ENCODE measurements at places on chromosomes 1 and 21.

GRCh38 chr1:155968670-155969069 lies 9.7 kb downstream of the ARHGEF2 start:
- no peak for DNase-seq

DNA sequence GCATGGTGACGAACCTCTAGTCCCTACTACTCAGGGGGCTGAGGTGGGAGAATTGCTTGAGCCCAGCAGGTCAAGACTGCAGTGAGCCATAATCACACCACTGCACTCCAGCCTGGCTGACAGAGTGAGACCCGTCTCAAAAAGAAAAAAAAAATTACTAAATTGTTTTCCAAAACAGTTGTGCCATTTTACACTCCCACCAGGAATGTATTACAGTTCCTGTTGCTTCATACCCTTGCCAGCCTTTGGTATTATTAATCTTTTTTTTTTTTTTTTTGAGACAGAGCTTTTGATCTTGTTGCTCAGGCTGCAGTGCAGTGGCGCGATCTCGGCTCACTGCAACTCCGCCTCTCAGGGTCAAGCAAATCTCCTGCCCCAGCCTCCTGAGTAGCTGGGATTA lies 55.9 kb downstream of the RPS6KA1 start:
- no peak for DNase-seq

- DNase-seq, result peak; percentile 51
These were observed 45.3 kb downstream of the HHAT start for GRCh38 chr1:210373878-210374599.

GRCh38 chr1:205370780-205371179 lies 14.1 kb upstream of the KLHDC8A start:
- no peak for DNase-seq

DNA sequence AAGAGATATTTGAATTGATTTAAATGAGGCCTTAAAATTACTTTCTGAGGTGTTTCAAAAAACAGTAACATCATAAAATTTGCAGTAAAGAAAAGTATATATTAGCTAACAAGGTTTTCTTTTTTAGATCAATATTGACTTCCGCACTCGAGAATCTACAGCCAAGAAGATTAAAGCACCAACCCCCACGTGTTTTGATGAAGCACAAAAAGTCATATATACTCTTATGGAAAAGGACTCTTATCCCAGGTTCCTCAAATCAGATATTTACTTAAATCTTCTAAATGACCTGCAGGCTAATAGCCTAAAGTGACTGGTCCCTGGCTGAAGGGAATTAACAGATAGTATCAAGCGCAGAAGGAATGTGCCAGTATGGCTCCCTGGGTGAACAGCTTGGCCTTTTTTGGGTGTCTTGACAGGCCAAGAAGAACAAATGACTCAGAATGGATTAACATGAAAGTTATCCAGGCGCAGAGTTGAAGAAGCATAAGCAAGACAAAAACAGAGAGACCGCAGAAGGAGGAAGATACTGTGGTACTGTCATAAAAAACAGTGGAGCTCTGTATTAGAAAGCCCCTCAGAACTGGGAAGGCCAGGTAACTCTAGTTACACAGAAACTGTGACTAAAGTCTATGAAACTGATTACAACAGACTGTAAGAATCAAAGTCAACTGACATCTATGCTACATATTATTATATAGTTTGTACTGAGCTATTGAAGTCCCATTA lies 3.6 kb downstream of the RGS1 start:
- no peak for DNase-seq

- no peak for DNase-seq
These were observed 29.7 kb downstream of the PBX1 start for GRCh38 chr1:164588516-164589341.

DNA sequence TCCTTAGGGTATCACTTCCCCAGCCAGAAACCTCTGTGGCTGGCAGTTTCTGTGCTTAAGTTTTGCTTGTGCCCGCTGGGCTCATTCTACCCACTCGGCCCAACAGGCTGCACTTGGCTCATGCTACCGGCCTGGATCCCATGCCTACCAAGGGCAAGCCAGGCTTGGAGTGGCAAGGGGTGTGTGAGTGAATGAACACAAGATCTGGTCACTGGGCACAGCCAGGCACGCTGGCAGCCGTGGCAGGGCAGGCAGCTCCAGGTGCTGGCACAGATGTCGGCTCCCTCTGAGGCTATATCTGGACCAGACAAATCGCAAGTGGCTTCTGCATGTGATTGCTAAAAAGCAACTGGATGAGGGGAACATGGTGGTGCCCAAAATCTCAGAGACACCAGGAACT lies 740.5 kb upstream of the B3GALT2 start:
- DNase-seq, result no peak

- no peak for DNase-seq
These were observed 52.7 kb downstream of the TRIM33 start for GRCh38 chr1:114458237-114458777.

- DNase-seq, result no peak
These were observed 6.6 kb upstream of the RUNX3 start for GRCh38 chr1:24936684-24937083.

- no peak for DNase-seq
These were observed 11.3 kb upstream of the IL22RA1 start for GRCh38 chr1:24154215-24154614.

GRCh38 chr1:209324901-209325871 lies 258.3 kb upstream of the CAMK1G start:
- no peak for DNase-seq

DNA sequence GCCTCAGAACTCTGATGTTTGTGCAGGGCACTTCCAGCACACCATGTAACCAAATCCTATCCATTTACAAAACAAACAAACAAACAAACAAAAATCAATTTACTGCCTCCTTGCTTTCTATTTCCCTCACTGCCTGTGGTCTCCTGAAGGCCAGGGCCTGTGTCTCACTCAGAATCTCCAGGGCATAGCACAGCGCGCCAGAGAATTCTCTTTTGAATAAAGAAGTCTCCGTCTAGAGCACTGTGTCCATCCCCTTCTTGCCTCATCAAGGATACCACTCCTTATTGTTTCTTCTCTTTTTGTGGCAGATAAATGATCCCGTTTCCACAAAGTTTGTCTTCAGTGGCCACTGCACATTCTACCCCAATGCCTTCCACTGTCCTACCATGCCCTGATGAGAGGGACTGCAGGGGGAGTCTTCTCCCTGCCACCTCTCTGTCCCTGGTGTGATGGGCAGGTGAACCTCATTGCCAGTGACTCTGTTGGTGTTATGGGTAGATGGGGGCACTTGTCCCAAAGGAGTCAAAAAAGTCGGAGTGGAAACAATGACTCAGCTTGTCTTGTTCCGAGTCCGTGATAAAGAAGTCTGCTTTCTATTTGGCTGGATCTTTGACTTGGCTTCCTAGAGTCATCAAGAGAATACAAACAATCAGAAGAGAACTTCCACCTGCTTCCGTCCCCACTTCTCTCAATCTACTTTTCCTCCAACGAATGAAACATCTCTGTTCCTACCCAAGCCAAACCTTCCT lies 30.0 kb downstream of the XCL2 start:
- no peak for DNase-seq

- DNase-seq, result no peak
These were observed 46.7 kb downstream of the EPS15 start for GRCh38 chr1:51472359-51472758.

GRCh38 chr1:204151552-204152309 lies at the start of gene ETNK2:
Gene ETNK2 (minus strand): TSS chr1:204152044. CDS start chr1:204151852, 192 bp downstream.
- DNase-seq, result peak; percentile 92

DNA sequence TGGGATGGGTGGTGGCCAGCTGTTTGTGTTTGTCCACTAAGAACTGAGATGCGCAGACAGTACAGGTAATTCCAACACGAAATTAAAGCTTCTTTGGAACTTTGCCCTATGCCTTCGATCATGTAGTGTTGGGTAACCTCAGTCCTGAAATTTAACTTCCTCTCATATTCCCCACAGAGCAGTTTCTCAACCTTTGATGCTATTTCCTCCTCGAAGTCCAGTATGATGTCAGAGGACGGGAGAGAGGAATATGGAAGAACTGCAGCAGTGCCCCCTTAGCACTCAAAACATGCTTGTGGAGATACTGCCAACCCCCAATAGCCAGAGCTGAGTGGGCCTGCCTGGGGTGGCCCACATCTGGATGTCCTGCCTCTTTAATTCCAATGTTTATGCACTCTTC lies 3.6 kb downstream of the LPAR3 start:
- DNase-seq, result no peak

GRCh38 chr1:224744521-224744920 lies 128.4 kb downstream of the CNIH3 start:
- no peak for DNase-seq

DNA sequence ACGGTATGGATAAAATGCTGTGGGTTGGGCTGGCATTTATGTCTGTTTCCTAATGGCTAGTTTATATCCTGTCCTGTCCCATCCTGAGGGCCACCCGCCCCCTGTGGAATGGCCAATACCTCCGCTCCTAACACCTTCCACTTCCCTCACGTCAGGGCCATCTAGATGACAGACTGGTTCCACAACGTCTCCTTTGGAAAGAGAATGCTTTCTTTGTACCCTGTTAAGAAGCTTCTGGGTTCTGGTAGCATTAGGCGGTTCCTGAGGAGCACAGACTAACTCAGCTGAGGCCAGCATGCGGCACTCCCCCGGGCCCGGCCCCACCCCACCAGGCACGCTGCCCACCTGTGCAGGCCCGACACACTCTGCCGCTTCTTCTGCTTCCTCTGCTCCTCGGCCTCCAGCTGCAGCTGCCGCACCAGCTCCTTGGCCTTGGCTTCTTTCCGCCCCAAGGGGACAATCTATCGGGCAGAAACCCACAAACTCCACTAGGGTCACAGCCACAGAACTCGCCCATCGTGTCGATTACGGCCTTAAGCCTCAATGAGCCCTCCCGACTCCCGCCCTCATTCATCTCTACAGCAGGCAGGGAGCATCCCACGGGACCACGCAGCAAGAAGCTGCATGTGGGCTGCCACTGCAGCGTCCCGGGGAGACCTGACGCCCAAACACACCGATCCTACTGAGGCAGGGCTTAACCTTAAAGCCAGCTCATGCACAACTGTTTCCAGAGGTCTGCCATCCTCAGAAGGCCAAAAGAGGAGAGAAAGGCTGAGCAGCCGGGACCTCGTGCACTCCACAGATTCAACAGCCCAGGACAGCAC lies 11.3 kb downstream of the SMIM1 start:
- DNase-seq, result no peak

GRCh38 chr21:45175326-45176095 lies 101.1 kb downstream of the ADARB1 start:
- DNase-seq, result no peak

GRCh38 chr1:172118618-172119017 lies 277.3 kb downstream of the DNM3 start:
- no peak for DNase-seq

- peak; percentile 26 for DNase-seq
These were observed 623 bp downstream of the RPL22 start for GRCh38 chr1:6198646-6199297.

GRCh38 chr21:32878661-32879060 lies 107.1 kb upstream of the PAXBP1 start:
- no peak for DNase-seq

- no peak for DNase-seq
These were observed 218.8 kb downstream of the ADGRL2 start for GRCh38 chr1:82019508-82019907.

DNA sequence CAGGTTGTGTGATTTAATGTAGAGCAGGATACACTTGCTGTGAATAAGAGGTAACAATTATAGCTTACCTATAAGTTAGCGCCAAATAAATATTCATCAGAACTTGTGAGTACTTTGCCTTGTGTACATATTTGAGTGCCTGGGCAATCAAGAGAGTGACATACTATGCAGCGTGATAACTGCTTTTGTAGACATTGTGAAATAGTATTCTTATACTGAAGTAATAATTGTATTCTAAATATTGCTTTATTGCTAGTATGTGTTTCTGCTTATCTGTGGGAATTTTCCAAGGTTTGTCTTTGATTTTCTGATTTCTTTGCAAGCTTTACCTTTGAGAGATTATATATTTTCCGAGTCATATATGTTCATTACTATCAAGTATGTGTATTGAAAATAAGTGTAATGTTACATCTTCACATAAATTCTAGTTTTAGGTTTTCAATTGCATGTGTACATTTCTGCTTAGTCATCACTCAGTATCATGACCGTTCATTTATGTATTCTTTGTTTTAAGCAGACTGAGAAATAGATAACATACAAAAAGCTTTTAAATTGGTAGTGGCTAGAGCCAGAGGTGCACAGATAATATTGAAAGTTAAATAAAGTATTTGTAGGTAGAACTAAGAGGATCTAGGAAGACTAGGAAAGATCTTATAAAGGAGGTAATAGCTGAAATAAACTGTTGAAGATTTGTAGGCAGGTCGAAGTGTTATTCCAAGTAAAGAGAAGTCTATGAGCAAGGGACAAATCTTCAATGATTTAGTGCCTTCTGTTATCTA lies 19.5 kb downstream of the USP25 start:
- DNase-seq, result no peak

GRCh38 chr1:29390491-29391361 lies 154.4 kb downstream of the PTPRU start:
- no peak for DNase-seq

- DNase-seq, result no peak
These were observed 39.1 kb downstream of the GPR3 start for GRCh38 chr1:27431601-27431940.

DNA sequence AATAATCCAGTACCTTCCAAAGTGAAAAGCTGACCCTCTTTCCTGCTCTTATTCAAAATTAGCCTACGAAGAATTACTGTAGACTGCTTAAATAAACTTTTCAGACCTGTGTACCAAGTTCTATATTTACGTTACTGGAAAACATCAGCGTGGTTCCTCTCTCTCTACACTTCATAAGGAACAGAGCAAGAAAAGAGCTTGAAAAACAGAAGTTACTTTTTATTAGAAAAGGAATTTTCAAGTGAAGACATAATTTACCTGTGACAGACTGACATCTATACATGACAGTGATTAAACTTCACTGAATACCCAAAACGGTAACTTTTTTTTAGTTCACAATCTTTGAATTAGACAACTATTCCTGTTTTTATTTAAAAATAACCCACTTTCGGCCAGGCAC lies 2.7 kb downstream of the ENAH start:
- no peak for DNase-seq

DNA sequence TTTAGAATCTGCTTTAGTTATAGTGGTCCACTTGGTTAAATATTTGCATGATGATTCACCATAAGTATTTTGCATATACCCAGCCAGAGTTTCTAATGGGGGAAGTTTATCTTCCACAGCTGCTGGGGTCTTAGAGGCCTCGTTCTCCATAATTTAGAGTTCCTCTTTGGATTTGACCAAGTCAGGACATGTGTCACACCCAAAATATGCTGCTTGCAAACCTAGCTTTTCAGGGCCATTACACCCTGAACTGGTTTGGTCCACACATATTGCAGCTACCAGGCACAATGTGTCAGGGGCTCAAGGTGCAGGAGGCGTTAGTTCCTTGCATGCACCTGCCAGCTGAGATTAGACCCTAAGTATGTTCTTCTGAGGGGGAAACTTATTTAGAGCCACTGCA lies 17.1 kb upstream of the FMO4 start:
- no peak for DNase-seq
